ENCODE measurements at places on chromosomes 5 and 9.

GRCh38 chr9:78769690-78770089, 472.8 kb downstream of the PSAT1 start:
- no peak for DNase-seq

DNA sequence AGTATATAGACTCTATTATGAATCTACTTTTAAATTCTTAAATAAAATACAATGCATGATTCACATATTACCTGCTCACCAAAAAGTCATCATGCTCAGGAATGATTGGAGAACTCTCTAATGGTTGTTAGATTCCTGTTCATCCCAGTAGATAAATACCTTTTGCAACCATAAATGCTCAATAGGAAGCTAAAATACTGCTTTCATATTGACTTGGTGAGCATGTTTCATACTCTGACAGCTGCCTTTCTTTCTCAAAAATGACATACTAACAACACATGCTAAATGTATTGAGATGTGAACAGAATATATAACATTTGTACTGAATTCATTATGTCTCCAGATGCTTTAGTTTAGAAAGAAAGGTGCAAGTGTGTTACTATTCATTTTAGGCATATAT, 79.6 kb upstream of the SLCO6A1 start:
- DNase-seq: no peak

DNA sequence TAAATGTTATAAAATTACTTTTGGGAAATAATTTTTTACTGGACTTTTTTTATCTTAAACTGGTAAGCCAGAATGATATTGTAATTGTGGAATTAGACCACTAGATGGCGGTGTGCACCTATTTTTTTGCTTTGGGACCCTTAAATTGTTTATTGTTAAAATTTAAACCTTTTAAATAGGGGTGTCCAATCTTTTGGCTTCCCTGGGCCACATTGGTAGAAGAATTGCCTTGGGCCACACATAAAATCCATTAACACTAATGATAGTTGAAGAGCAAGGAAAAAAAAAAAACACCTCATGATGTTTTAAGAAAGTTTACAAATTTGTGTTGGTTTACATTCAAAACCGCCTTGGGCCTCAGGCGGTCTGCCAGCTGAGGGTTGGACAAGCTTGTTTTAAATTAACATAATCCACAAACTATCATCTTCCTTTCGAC, 28.4 kb upstream of the GADD45G start:
- no peak for DNase-seq

DNA sequence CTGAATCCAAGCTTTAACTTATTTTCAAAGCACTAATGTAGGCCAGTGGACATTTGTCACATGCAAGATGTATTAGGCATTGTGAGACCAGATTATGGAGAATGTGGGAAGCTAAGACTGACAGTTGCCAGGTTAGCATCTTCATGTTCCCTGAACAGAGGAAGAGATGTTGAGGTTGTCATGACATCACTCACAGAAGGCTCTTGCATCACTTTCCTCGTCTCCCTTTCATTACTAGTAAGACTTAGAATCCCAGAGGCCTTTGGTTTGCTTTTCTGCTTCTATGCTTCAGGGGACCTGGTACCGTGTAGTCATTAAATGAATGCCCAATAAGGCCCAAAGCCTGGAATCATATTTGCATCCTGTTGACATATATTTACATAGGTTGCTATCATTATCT, 76.4 kb upstream of the RPS23 start:
- DNase-seq: no peak

- no peak for DNase-seq
Measured at GRCh38 chr9:129994882-129995281, 48.1 kb downstream of the FNBP1 start.

DNA sequence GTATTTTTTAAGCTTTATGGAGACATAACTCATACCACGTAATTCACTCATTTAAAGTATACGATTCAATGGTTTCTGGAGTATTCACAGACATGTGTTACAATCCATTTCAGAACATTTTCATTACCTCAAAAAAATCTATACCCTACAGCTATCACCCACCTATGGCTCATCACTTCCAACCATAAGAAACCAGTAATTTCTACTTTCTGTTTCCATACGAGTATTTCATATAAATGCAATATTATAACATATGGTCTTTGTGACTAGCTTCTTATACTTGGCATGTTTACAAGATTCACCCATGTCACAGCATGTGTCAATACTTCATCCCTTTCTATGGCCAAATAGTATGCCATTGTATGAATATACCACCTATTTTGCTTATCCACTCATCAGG, 18.8 kb downstream of the UBQLN1 start:
- no peak for DNase-seq

- DNase-seq: no peak
Measured at GRCh38 chr5:44774279-44774880, 34.4 kb upstream of the MRPS30 start.

GRCh38 chr9:123881604-123882003, 48.3 kb downstream of the DENND1A start:
- DNase-seq: no peak

DNA sequence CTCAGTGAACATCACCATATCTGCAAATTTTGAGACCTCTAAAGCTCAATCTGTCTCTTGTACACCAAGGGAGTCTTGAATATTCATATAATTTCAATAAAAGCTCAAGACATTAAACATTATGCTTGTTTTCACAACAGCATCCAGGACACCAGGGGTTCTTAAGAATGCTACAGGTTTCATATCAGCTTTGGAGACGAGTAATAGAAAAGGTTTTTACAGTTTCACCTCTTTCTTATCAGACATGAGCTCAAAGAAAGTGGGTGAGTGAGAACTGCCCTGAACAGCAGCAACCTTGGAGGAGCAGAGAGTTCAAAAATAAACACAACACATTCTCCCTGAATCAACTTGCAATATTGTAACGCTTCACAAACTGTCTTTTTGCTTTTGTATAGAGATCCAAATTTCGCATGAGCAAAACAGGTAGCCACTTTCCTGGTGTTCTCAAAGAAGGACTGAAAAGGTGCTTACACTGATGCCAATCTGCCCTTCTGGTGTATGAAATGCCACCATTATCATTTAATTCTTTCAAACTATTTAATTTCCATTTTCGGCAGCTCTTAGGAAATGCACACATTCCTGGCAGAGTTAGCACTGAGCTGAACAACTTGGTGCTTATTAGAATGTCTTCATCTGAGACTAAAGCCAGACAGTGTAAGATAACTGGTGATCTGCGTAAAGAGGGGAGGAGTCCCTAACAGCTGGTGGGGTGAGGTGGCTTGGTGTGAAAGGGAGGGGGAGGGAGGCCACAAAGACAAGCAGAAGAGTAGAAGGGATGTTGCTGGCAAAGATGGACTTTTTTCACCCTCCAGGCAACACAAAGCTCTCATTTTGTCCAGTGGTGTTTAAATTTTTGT, 535.3 kb downstream of the PDE4D start:
- DNase-seq: no peak

- DNase-seq: no peak
Measured at GRCh38 chr9:102185371-102185770, 446.9 kb upstream of the GRIN3A start.

- DNase-seq: no peak
Measured at GRCh38 chr9:112761912-112762655, 11.5 kb downstream of the SNX30 start.

DNA sequence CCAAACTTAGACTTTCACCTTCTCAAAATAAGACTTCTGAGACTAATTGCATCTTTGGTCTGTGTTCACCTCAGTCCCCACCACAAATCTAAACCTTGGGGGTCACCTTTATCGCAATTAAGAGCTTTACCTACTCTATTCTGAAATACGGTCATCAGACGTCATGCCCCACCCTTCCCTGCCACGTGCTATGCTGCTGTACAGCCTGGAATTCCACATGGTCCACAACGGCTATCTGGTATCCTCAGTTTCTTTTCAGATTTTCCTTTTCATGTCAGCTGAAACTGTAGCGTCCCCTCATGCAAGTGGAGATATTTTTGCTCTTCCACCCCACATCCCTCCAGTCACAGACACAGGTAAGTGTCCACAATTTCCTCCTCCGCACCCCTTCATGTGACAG, 511.1 kb downstream of the DIRAS2 start:
- no peak for DNase-seq

DNA sequence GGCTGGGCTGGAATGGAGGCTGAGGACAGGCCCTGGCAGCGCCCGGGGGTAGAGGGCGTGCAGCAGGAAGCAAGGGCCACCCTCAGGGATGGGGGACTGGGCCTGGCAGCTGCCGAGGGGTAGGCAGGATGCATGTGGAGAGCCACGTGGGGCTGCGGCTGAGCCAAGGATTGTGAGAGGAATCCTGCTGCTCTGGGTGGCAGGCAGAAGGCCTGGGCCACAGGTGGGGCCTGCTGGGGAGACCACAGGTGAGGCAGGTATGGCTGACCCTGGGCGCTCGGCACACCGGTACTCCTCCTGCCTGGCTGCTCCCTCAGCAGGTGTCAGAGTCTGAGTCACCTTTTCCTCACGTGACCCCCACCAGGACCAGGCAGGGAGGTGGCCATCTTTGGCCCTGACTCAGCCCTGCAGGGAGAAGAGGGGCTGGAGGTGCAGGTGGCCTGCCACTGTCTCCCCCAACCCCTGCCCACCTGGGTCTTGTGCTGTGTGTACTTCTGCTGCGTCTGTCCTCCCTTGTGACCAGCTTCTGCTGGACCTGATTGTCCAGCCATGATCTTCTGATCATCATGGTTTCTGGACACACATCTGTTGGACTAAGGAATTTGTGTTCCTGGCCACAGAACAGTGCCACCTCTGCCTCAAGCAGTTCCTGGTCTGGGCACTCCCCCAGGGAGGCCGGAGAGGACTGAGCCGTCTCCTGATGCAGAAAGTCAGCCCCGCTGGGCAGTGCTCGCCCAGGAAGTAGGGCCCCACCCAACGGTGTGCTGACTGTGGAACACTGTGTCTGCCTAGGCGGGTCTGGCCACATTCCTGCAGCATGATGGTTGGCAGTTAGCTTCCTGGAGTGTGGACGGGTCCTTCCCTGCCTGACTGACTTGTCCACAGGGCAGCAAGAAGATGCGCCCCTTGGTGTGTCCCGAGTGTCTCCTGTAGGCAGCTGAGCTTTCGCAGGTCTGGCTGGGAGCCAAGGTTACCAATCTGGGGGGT, 6.4 kb downstream of the ARRDC1 start:
- no peak for DNase-seq

DNA sequence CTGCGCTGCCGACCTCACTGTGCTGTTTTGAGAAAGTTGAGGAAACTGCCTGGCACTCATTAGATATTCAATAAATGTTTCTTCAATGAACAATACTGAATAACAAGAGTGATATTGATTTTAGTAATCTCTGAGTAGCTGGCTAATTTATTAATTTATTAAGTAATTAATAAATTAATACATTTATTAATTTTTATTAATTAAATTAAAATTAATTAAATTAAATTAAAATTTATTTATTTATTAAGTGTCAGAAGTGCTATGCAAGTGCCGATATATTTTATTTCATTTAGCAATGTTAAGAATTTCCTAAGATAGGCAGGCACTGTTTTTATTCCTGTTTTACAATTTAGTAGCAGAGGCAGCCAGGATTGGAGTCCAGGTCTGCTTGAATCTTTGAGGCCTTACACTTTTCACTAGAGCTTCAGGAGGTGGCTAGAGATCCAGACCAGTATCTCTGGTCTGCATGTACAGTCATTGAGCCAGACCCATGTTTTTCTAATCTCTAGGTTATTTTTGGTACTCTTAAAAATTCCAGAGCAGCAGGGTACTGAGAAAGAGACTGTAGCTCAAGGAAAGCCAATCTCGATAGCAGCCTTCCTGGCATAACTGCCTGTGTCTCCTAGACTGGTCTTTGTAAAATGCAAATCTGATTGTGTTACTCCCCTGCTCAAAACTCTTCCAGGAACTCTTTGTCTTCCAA, 109.2 kb downstream of the ARHGEF28 start:
- no peak for DNase-seq

DNA sequence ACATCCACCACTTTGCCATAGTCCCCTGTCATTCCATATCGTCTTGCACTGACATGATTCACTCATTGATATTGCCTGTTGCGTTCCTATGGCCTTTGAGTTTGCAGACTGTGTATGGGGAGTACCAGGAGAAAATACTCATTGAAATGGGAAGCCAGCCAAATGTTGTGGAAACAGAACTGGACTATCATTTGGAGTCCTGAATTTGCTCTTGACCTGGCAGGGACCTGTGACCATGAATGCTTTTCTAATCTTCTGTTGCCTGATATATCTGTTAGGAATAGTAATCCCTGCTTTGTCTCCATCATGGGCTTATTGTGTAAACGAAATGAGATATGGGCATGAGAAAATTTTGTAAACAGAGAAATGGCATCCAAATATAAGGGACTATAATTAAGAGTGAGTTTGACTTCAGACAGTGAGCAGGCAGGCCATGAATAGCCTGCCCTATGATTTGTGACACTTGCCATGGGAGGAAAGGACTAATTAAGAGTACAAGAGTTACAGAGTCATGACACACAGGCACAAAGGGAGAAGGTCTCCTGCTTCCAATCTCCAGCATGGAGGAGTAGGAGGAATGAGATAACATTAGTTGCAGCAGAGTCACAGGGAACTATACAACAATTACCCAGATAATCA, 572.9 kb upstream of the SGCD start:
- no peak for DNase-seq

DNA sequence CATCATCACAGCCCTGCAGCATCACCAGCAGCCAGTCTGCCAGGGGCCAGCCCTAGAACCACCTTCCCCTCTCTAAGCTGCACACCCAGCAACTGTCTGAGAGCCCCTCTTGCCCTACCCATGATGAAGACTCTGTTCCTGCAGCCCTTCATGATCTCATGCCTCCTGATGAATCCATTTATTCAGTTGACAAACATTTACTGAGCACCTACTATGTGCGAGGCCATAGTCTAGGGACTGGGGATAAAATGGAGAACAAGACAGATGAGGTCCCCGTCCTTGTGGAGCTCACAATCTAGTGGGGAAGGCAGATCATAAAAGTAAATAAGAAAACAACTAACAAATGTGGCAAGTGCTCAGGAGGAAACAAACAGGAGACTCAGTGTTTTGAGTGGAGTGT, 96.3 kb downstream of the PCDH1 start:
- no peak for DNase-seq

DNA sequence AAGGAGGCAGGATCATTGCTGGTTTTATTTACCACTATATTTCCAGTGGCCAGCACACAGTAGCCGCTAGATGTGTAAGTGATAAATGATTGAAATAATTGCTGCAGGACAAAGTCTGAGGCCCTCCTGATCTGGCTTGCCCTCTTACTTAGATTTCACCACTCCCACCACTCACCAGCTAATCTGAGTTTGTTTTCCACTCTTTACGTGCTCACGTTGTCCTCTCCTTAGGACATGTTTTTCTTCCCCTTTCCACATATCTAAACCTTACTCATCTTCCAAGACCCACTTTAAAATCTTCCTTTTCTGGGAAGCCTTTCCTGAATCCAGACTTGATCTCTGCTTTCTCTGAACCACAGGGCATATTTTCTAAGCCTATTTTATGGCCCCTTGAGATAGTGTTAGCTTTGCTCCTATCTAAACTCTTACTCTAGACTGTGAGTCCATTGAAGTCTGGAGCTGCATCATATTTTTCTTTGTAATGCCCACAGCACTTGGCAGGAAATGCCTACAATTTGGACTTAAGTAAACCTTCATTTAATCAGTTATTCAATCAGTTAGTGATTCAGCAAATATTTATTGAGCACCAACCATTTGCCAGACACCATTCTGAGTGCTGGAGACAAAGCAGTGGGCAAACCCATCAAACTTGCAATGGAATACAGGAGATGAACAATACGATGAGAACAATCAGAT, 2.4 kb downstream of the TLR4 start:
- no peak for DNase-seq

- no peak for DNase-seq
Measured at GRCh38 chr9:95533996-95534680, 17.4 kb upstream of the PTCH1 start.

All from activated effector memory CD4-positive, alpha-beta T cell treated with Interleukin-2 at 50 U/mL for 16 hours (primary cell).